ENCODE measurements at places on chromosomes 11 and 22. TPM values are rescaled to one million over a fixed set of nuclear protein-coding genes. Genes with fewer than 3 reads are reported as not detected.

GRCh38 chr11:128741511-128741910 is 47.6 kb downstream of the FLI1 start:
- no peak for DNase-seq
- no peaks in the 10 kb centered on the region for H3K27me3 ChIP-seq
- H3K36me3 ChIP-seq = no peaks in the 10 kb centered on the region
- H3K4me3 ChIP-seq = no peak overlapping the region

The FERMT3 gene
- total RNA-seq = not detected

- no peaks in the 10 kb centered on the region for H3K36me3 ChIP-seq
- no peaks in the 10 kb centered on the region for H3K4me1 ChIP-seq
- H3K27ac ChIP-seq = no peak overlapping the region
- no peak overlapping the region for H3K4me3 ChIP-seq
- no peak for DNase-seq
- H3K27me3 ChIP-seq = peaks cover 11% of the 10 kb centered on the region
Observed at GRCh38 chr22:35126993-35127392, 61.0 kb downstream of the ISX start.

DNA sequence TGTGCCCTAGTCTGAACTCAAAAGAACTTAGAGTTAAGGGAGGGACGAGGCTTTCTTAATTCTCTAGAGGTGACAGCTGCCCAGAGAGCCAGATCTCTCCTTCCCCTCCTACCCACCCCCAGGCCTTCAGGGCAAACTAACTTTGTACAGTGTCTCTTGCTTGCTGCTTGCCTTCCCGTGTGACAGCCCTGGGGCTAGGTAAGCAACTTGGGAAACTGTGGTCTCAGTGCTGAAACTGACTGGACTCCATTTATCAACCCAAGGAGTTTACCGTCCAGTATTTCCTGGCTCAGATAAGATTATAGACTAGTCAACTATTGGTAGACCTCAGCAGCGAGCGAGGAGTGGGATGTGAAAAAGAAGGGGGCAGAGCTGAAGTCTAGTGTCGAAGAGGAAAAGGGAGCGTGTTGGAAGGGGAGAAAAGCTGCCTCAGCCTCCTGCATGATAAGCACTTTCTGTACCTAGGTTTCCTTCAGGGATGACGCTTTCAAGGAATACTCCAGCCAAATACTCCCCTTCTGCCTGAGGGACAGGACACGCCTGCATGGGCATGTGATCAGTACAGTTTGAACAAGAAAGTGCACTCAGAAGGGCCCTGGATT is 43.3 kb upstream of the WEE1 start:
- no peaks in the 10 kb centered on the region for H3K36me3 ChIP-seq
- no peak for DNase-seq
- H3K27ac ChIP-seq = no peak overlapping the region
- peaks cover 53% of the 10 kb centered on the region for H3K4me1 ChIP-seq
- no peaks in the 10 kb centered on the region for H3K27me3 ChIP-seq
- no peak overlapping the region for H3K4me3 ChIP-seq

DNA sequence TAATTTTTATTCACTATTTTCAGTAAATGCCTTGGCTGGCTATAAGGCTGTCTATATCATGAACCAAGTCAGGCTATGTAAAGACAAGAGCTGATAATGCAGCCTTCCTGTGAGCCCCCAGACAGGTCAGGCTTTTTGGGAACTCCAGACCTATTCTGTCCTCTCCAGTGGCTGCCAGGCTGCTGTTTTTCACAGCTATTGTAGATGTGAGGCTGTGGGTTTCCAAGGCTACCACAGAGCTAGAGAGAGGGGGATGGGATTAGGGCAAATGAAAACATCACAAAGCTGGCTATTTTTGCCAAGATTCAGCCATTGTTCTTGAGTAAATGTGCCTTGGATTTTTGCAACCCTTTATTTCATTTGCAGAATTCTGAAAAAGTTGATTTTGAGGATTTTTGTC is 55.7 kb upstream of the SORL1-AS1 start:
- no peaks in the 10 kb centered on the region for H3K36me3 ChIP-seq
- no peak overlapping the region for H3K27ac ChIP-seq
- DNase-seq = no peak
- H3K27me3 ChIP-seq = no peaks in the 10 kb centered on the region
- no peak overlapping the region for H3K4me3 ChIP-seq

The TRIM66 gene
- 0.63 TPM for total RNA-seq

DNA sequence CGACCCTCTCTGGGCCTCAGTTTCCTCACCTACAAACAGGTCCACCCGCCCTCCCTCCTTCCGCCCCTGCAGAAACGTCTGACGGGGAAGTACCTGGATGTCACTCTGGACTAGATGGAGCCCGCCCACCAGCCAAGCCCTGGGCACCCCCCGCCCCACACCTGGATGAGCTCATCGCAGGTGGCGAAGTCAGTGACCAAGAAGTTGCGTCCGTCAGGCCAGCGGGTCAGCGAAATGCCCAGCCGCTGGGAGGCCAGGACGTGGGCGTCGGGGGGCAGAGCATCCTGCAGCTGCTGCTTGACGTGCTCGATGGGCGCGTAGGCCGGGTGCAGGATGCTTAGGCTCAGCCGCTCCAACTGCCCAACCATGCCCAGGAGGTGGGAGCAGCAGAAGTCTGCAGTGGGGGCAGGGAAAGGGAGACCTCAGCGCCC is 897 bp downstream of the PNPLA5 start:
- no peak overlapping the region for H3K4me3 ChIP-seq
- peaks cover 48% of the 10 kb centered on the region for H3K27me3 ChIP-seq
- DNase-seq = no peak

DNA sequence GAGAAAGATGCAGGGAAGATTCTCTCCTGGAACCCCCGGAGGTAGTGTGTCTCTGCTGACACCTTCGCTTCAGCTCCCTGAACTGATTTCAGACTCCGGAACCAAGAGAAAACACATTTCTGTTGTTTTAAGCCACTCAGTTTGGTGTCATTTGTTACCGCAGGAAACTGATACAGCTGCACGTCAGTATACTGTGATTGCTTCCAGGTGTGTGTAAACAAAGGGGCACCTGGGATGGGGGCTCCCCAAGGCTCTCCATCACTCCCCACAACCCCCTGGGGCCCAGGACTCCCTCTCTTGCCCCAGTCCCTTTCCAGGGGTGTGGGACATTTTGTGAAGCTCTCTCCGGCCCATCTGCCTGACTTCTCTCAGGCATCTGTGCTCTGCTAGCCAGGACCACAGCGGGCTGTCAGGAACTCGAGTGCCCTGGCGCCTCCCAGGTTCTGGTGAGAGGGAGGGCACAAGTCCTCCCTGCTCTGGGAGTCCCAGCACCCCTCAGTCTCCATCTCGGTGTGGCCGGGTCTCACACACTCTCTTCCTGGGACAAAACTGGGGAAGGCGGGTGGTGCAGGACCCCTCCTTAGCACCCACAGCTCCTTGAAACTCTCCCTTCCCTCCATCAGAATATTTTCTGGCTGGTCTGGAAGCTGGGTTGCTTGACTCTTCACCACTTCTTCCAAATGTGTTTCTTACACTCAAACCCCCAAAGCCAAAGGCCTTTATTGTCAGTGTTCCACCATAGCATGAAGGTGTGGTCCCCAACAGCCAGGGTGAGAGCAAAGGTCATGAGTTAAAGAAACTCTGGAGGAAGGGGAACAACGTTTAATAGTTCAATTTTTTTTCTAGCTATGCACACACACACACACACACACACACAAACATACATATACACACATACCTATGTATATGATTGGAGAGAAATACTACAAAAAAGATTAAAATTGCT is 35.0 kb upstream of the TSKU start:
- no peaks in the 10 kb centered on the region for H3K27me3 ChIP-seq
- H3K4me3 ChIP-seq = no peak overlapping the region
- H3K36me3 ChIP-seq = no peaks in the 10 kb centered on the region

DNA sequence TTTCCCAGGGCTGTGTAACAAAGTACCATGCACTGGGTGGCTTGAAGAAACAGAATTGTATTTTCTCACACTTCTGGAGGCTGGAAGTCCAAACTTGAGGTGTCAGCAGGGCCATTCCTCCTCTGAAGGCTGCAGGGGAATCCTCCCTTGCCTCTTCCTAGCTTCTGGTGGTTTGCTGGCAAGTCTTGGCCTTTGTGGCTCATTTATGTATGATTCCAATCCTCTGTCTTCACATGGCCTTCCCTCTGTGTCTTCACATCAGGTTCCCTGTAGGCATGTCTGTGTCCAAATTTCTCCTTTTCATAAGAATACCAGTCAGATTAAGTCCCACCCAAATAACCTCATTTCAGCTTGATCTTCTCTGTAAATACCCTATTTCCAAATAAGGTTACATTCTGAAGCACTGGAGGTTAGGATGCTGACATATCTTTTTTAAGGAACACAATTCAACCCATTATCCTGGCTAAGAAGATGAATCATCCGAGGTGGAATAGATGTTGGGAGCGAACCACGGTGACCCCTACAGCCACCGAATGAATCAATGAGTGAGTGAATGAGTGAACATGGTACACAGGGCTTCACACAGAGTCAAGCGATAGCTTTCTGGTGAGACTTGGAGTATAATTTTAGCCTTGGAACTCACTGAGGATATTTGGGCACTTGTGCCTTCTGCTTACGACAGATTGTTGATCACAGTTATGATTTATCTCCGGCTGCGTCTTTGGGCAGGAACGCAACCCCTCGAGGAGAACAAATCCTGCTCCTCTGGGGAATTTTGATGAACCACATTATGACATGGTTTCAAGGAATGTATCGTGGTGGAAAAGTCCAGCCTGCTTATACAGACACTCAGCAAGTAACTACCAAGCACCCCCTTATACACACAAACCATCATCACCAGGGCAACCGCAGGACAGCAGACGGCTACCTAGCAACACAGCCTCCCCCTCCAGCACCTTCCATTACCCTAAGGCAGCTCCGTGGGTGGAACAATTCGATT is 34.3 kb upstream of the MICAL2 start:
- H3K27me3 ChIP-seq = no peaks in the 10 kb centered on the region
- peaks cover 57% of the 10 kb centered on the region for H3K4me1 ChIP-seq
- peak; percentile 96 for DNase-seq

- H3K27ac ChIP-seq = no peak overlapping the region
- H3K36me3 ChIP-seq = no peaks in the 10 kb centered on the region
- H3K27me3 ChIP-seq = peaks cover 3% of the 10 kb centered on the region
- no peaks in the 10 kb centered on the region for H3K4me1 ChIP-seq
- no peak overlapping the region for H3K4me3 ChIP-seq
Observed at GRCh38 chr22:42399315-42400271, 32.6 kb downstream of the NFAM1 start.

GRCh38 chr11:11397781-11398180 is 44.7 kb upstream of the CSNK2A3 start:
- DNase-seq = no peak
- H3K4me3 ChIP-seq = no peak overlapping the region
- no peaks in the 10 kb centered on the region for H3K36me3 ChIP-seq
- peaks cover 6% of the 10 kb centered on the region for H3K4me1 ChIP-seq
- H3K27ac ChIP-seq = no peak overlapping the region
- H3K27me3 ChIP-seq = no peaks in the 10 kb centered on the region

The SAA1 gene
- not detected for total RNA-seq

GRCh38 chr22:31742115-31742514 is 7.8 kb downstream of the PRR14L start:
- H3K4me1 ChIP-seq = no peaks in the 10 kb centered on the region
- no peak for DNase-seq
- H3K4me3 ChIP-seq = no peak overlapping the region
- no peaks in the 10 kb centered on the region for H3K27me3 ChIP-seq

The CCDC73 gene
- not detected for total RNA-seq

The NLRP14 gene
- total RNA-seq = not detected

DNA sequence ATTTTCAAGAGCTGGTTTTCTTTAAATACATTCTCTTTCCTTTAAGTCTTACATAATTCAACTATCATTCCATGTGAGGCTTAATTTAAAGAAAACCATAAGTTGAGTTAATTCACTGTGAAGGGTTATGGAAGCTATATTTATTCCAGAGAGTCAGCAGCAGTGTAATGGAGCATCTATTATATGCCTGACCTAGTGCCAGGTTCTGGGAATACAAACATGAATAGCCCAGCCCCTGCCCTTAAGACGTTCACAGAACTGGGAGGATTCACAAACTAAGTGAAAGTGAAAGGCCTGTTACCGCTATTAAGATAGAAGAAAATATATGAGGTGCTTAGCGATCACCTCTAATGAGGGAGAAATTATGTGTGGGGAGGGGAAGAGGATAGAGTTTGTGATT is 408.9 kb upstream of the CCDC90B start:
- no peak for DNase-seq
- no peaks in the 10 kb centered on the region for H3K4me1 ChIP-seq
- no peak overlapping the region for H3K4me3 ChIP-seq
- H3K27ac ChIP-seq = no peak overlapping the region
- H3K36me3 ChIP-seq = no peaks in the 10 kb centered on the region

DNA sequence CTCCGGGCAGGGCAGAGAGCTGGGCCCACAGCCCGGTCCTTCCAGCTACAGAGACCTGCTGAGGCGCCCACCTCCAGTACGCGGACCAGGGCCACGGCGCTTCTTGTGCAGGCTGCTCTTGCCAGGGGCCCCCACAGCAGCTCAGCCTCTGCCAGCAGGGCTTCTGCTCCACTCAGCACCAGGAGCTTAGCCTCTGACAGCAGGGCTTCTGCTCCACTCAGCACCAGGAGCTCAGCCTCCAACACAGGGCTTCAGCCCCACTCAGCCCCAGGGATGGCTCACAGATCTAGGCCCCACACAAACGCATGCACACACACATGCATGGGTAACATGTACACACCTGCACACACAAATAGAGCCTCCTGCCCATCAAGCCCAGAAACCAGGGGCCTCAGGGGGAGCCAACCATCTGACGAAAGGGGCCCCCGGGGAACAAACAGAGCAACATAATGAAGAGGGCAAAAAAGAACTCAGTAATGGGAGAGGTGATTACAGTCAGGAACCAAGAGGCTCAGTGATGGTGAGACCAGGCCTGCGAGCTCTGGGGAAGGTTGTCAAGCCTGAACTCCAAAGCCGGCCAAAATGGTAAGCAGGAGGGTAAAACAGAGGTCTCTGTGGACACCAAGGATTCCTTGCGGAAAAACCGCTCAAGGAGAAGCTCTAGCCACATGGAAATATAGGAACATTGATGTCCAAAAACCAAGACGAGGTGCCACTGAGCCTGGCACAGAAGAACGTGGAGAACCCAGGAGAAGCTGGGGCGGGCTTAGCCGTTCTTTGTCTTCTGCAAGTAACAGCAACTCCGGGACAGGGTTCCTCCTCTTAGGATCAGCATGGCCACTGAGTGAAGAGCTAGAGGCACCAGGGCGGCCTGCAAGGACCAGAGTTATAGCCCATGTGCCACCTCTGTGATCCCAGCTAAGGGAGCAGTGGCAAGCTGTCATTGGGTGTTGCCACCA is 46.5 kb downstream of the GNB1L start:
- peaks cover 7% of the 10 kb centered on the region for H3K36me3 ChIP-seq
- DNase-seq = no peak
- peaks cover 21% of the 10 kb centered on the region for H3K4me1 ChIP-seq
- no peaks in the 10 kb centered on the region for H3K27me3 ChIP-seq
- no peak overlapping the region for H3K27ac ChIP-seq
- H3K4me3 ChIP-seq = no peak overlapping the region

The SCUBE2 gene
- total RNA-seq = not detected

GRCh38 chr11:61349189-61349751 is 12.4 kb downstream of the CYB561A3 start:
- H3K4me3 ChIP-seq = no peak overlapping the region
- H3K36me3 ChIP-seq = peaks cover 64% of the 10 kb centered on the region
- no peak overlapping the region for H3K27ac ChIP-seq
